Pancreas (tissue), 10 donors: ENCODE measurements at places on chromosomes 6 and 20. TPM values are rescaled to one million over a fixed set of nuclear protein-coding genes. Genes with fewer than 3 reads are reported as not detected.

FAM184A gene
- polyA plus RNA-seq, result 3.6 TPM

HCK gene
- 2.3 TPM for polyA plus RNA-seq

DNA sequence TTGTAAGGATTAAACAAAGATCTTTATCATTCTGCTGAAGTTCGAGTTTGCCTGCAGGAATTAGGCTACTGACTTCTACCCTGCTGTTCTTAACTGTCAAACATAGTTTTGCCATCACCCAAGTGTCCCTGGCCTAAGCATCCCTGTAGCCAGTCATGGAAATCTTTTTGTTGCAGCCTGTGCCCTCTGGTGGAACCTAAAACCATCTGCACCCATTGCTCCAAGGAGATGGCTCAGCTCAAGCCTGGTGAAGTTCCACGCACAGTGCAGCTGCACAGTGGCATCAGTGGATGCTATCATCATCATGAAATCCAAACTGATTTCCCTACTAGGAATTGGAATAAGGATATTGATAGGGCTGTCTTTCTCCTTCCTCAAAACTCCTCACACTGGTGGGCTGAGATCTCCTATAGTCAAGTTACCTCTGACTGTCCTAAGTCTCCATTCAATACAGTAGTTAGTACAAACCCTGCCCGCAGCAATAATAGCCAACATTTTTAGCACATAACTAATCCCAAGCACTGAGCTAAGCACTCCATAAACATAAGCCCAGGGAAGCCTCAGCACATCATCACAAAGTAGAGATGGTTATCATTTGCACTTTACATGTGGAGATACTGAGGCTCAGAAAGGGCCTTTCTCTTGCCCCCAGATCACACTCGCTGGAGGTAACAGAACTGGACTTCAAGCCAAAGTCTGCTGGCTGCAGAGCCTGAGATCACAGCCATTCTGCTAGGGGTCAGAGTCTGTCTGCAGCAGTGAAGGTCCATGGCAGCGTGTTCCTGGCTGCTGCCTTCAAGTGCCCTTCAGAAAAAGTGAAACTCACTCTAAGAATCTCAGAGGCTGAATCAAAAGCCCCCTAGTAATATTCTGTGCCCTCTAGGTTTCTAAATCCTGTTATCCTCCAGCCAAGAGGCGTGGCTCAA lies 77.2 kb upstream of the MC3R start:
- H3K4me1 ChIP-seq, result no peaks in the 10 kb centered on the region
- no peaks in the 10 kb centered on the region for H3K36me3 ChIP-seq
- H3K27me3 ChIP-seq, result no peaks in the 10 kb centered on the region

DNA sequence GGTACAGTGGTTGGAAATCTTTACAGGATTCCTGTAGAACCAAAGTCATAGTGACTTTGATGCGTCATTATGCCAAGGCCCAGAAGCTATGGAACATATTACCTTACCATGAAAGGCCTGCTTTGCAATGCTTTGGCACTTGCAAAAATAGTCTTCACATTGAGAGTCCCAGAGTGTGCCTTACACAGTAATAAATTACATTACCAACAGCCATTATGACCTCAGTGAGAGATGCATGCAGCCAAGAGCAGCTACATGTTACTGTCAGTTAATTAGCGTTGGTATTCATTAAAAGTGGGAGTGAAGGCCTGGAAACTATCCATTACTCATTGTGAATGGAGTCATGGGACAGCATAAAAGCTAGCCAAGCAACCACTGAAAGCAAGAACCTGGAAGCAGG lies 39.2 kb upstream of the HDDC2 start:
- no peaks in the 10 kb centered on the region for H3K4me1 ChIP-seq
- H3K27me3 ChIP-seq, result no peaks in the 10 kb centered on the region
- DNase-seq, result no peak
- H3K36me3 ChIP-seq, result no peaks in the 10 kb centered on the region

DNA sequence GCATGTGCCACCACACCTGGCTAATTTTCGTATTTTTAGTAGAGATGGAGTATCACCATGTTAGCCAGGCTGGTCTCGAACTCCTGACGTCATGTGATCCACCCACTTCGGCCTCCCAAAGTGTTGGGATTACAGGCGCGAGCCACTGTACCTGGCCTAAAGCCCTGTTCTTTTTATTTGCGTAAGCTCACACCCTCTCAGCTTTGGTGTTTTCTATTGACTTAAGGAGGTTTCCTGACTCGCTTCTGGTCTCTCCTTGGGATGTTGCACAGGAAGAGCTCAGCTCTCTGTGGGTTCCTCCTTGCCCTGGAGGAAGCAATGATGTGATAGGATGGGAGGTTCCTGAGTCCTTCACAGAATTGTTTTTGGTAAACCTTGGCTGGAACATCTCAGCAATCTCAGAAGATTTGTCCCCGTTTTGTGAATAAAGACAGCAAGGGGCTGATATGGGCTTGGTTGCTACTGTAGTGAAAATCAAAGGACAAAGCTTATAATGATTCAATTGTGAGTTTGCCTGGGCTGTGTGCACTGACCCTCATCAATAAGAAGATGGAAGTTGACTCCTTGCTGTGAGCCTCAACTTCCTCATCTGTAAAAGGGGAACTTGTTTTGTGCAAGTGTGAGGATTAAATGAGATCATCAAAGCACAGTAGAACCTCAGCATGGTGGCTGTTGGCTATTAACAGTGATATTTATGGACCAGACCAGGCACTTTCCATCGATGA lies 27.0 kb downstream of the TOX2 start:
- H3K4me1 ChIP-seq, result no peaks in the 10 kb centered on the region
- H3K27ac ChIP-seq, result no peak overlapping the region
- H3K4me3 ChIP-seq, result no peak overlapping the region
- no peak for DNase-seq
- no peaks in the 10 kb centered on the region for H3K36me3 ChIP-seq

- H3K27me3 ChIP-seq, result no peaks in the 10 kb centered on the region
- no peak overlapping the region for H3K4me3 ChIP-seq
- H3K4me1 ChIP-seq, result peaks cover 8% of the 10 kb centered on the region
- H3K27ac ChIP-seq, result no peak overlapping the region
- no peak for DNase-seq
- H3K36me3 ChIP-seq, result no peaks in the 10 kb centered on the region
These were observed 27.9 kb downstream of the RIN2 start for GRCh38 chr20:19785983-19786285.

GRCh38 chr6:144150710-144151657 lies 667 bp downstream of the STX11 start:
- peak; percentile 26 for DNase-seq
- no peaks in the 10 kb centered on the region for H3K27me3 ChIP-seq
- no peaks in the 10 kb centered on the region for H3K36me3 ChIP-seq
